ENCODE measurements at places on chromosomes 4 and X.

GRCh38 chr4:158811704-158812103 is 42.9 kb downstream of the FNIP2 start:
- no peak for DNase-seq

DNA sequence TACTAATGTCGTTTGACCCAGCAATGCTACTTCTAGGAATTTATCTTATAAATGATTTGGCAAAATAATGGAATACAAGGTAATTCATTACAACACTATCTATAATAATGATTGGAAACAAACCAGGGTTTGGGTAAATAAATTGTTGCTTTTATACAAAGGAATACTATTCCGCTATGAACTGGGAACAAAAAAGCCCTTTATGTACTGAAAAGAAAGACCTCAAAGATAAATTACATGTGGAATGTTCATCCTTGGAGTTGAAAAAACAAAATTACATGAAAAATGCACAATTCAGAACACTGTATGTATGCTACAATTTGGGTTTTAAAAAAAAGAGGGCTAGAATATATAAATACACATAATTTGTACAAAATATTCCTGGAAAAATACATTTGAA is 5.2 kb upstream of the NUP54 start:
- no peak for DNase-seq

GRCh38 chr4:105352826-105353225 is 121.0 kb downstream of the PPA2 start:
- no peak for DNase-seq

DNA sequence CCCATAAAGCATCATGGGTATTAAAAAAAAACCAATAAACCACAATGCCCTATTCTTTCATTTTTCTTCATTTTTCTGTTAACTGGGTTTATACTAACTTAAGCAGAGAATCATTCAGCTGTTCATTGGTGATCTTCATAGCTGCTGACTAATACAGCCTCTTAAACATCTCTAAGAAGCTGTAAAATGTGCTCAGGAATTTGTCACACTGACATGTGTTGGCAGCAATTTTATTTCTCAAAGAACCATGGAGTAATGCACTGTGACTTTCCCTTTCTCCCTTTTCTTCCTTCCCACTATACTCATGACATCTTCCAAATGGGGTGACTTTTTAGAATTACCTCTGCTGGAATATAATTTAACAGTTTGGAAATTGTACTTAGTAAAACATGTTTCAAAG is 315.4 kb downstream of the ANTXR2 start:
- DNase-seq, result no peak

- DNase-seq, result no peak
These were observed 135.8 kb upstream of the NDST3 start for GRCh38 chr4:117898496-117898895.

- no peak for DNase-seq
These were observed 603.8 kb downstream of the IQCM start for GRCh38 chr4:149211876-149212275.

GRCh38 chrX:71579990-71580380 is 1.7 kb downstream of the GCNA start:
- no peak for DNase-seq
